RWPE1 (cell line): ENCODE measurements at places on chromosomes 3 and 15.

- DNase-seq = no peak
These were observed 243.2 kb upstream of the VEPH1 start for GRCh38 chr3:157746391-157746790.

DNA sequence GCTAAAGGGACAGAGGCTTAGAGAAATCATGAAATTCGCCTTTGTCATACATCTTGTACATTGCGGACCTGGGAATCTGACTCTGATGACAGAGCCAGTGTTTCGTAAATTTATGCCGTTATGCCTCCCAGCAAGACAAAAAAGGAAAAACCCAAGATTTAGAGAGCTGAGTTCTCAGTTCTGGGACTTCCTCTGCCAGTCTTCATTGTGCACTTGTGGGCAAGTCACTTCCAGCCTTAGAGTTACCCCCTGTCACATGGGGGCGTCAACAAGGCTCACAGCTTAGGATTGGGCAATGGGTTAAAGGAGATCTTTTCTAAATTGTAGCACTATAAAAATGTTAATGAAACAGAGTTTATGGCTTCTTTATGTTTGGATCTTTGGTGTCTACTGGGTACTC is 41.9 kb upstream of the MITF start:
- no peak for DNase-seq

DNA sequence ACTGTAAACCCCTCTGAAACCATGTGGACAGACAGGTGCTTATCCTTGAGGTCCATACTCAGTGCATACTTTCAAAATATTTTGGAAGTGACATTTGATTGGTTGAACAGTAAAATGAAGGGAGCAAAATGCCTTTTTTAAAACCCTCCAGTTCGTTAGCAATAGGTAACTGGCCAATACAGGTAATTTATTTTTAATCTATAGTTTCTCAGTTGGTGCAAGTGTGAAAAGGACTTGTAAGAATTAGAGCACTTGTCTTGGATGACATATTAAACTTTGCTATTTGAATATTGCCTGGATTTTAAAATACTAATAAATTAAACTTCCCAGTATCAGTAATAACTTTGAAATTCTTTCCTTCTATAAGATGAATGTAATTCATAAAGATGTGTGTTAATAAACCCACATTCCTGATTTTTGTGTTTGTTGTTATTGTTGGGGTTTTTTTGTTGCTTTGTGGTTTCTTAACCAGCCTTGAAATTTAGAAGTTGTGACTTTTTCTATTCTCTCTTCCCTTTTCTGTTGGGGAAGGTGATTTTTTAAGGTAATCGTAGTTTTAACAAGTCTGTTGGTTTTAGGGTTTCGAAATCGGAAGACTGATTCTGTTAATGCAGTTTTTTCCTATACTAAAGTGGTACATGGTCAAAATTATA is 90.0 kb downstream of the STT3B start:
- DNase-seq = no peak

GRCh38 chr3:138646513-138646912 is 37.9 kb downstream of the FAIM start:
- no peak for DNase-seq

DNA sequence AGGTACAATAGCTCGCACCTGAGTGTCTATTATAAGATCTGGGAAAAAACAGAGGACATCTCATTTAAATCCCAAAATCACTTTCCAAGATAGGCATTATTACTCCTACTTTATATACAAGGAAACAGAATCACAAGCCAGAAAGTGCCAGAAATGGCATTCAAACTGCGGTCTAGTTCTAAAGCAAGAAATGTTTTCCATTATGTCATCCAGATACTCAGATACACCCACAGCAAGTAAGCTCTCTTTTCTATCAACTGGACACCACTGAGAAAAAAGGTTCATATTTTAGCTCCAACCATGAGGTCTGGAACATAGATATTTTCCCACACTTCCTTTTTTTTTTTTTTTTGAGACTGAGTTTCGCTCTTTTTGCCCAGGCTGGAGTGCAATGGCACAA is 8.1 kb downstream of the SLC33A1 start:
- DNase-seq = no peak

DNA sequence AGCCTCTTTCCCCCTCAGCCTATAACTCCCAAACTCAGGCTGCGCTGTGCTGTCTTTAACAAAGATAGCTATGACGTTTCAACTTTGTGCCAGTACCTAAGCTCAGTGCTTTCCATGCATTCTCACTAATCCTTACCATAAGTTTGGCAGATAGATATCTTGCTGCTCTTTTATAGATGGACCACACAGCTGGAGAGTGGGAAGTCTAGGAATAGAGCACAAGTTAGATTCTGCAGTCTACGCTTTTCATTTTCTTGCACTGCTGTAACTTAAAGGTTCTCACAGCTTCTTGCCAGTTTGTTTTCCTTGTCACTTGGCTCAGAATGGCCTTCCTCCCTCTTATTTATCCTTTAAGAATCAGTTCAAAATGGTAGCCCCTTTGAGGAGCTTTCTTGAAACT is 468.8 kb downstream of the CNTN4 start:
- DNase-seq = no peak

GRCh38 chr15:84985158-84985557 is 3.5 kb downstream of the PDE8A start:
- DNase-seq = no peak

DNA sequence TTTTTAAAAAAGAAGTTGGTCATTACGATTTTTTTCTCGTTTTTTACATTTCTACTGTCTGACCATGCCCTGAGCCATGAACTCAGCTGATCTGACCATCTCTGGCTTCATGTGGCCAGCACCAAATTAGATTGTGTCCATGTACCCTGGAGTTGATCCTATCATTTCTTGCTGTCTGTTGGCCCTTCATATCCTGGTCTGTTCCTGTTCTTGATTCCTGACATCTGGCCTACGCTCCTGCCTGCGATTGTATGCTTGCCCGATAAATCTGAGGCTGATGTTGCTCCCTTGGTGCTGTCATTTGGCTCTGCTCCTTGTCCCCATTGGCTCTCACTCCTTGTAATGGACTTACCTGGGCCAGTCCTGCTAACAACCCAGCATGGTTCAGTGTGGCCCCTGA is 89.8 kb upstream of the IGSF10 start:
- no peak for DNase-seq

GRCh38 chr3:61108247-61109019 is 142.8 kb downstream of the FHIT start:
- DNase-seq = no peak
